ENCODE measurements at places on chromosomes 12 and 14. TPM values are rescaled to one million over a fixed set of nuclear protein-coding genes. Genes with fewer than 3 reads are reported as not detected.

The DDX23 gene
- 144 TPM for total RNA-seq

- no peak overlapping the region for H3K27ac ChIP-seq
- H3K4me3 ChIP-seq, result no peak overlapping the region
- no peaks in the 10 kb centered on the region for H3K4me1 ChIP-seq
- H3K27me3 ChIP-seq, result no peaks in the 10 kb centered on the region
- H3K36me3 ChIP-seq, result no peaks in the 10 kb centered on the region
- DNase-seq, result no peak
These were observed 51.3 kb downstream of the RMST start for GRCh38 chr12:97513950-97514349.

DNA sequence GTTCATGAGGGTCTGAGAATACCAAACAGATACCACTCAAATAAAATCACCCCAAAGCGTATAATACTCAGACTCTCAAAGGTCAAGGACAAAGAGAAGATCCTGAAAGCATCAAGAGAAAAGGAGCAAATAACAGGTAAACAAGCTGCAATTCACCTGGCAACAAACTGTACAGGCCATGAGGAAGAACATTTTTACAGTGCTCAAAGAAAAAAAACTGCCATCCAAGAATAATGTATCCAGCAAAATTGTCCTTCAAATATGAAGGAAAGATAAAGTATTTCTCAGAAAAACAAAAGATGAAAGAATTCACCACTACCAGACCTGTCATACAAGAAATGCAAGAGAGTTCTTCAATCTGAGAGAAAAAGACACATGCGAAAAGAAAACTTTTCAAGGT lies 206.4 kb downstream of the PTPRO start:
- no peaks in the 10 kb centered on the region for H3K36me3 ChIP-seq
- peaks cover 3% of the 10 kb centered on the region for H3K4me1 ChIP-seq
- no peak overlapping the region for H3K27ac ChIP-seq

DNA sequence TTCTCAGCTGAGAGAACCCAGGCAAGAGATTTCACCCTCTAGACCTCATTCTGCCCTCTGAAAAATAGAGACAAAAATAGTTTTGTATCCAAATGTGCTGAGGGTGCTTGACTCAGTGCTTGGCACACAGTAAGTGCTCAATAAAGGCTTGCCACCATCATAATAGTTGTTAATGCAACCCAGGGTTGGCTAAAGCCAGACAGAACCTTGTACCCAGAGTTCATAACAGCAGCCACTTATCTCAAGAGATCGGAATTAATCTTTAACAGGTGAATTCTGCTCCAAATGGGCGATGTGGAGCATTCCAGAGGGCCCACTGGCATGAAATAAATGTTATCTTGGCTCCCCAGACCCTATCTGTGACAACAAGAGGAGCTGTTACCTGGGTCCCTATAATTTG lies 2.9 kb downstream of the TRPV4 start:
- H3K4me3 ChIP-seq, result no peak overlapping the region
- H3K36me3 ChIP-seq, result no peaks in the 10 kb centered on the region
- H3K27me3 ChIP-seq, result peaks cover 27% of the 10 kb centered on the region
- DNase-seq, result no peak

DNA sequence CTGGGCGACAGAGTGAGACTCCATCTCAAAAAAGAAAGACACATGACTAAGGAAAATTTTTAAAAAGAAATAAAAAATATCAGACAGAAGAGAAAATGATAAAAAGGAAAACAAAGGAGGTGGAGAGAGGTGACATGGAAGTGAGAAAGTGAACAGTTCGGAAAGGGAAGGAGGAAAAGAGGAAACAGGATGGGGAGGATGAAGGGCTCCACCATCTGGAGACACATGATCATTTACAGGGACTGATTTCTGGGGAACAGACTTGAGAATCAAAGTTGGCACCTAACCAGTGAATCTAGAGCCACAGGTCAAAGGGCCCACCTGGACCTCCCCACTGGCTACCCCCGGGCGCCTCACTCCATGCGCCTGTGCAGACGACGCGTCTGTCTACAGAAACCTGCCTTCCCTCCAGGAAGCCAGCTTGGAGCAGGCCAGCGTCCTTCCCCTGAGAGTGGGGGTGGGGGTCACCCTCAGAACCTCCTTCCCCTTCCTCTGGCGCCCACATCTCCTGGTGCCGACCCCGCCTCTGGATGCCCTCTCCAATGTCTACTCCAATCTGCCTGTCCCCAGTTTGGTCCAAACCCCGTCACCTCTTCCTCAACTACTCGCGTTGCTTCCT lies 60.5 kb downstream of the AMN start:
- H3K4me3 ChIP-seq, result no peak overlapping the region
- H3K4me1 ChIP-seq, result no peaks in the 10 kb centered on the region
- DNase-seq, result no peak
- H3K27me3 ChIP-seq, result no peaks in the 10 kb centered on the region

The ASIC1 gene
- total RNA-seq, result 10.1 TPM

GRCh38 chr12:80325167-80325959 lies 118.7 kb upstream of the PTPRQ start:
- no peaks in the 10 kb centered on the region for H3K36me3 ChIP-seq
- no peaks in the 10 kb centered on the region for H3K4me1 ChIP-seq
- no peak overlapping the region for H3K27ac ChIP-seq
- no peaks in the 10 kb centered on the region for H3K27me3 ChIP-seq

DNA sequence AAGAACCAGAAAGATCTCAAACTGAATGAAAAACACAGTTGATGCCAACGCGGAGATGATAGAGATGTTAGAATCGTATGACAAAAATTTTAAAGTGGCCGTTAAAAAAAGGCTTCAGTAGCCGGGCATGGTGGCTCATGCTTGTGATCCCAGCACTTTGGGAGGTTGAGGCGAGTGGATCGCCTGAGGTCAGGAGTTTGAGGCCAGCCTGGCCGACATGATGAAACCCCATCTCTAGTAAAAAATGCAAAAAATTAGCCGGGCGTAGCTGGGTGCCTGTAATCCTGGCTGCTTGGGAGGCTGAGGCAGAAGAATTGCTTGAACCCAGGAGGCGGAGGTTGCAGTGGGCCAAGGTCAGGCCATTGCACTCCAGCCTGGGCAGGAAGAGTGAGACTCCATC lies 5.4 kb upstream of the ACVRL1 start:
- no peak overlapping the region for H3K4me3 ChIP-seq
- H3K4me1 ChIP-seq, result no peaks in the 10 kb centered on the region
- H3K36me3 ChIP-seq, result no peaks in the 10 kb centered on the region
- H3K27ac ChIP-seq, result no peak overlapping the region

The AKAP6 gene
- total RNA-seq, result 0.62 TPM

The DYNLL1 gene
- total RNA-seq, result 257 TPM

GRCh38 chr14:67377916-67378315 lies 17.8 kb downstream of the EIF2S1 start:
- no peak overlapping the region for H3K4me3 ChIP-seq
- no peak for DNase-seq
- H3K27ac ChIP-seq, result no peak overlapping the region

DNA sequence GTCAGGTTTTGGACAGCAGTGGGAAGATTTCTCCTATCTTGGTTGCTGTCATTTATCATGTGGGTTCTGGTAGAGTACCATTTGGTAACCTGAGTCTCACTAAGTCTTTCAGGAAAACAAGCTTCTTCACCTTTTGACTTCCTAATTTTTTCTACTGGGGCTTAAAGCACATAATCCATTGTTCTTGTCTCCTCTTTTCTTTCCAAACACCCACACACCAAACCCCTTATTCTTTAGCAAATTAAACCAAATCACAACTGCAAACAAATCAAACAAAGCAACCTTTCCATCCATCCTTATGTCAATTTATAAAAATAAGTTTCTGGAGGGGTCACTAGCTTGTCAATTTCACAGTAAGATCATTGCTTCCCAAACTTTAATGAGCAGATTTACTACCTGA lies 84.1 kb downstream of the ATP23 start:
- H3K4me3 ChIP-seq, result no peak overlapping the region
- H3K36me3 ChIP-seq, result no peaks in the 10 kb centered on the region
- DNase-seq, result no peak
- H3K27ac ChIP-seq, result no peak overlapping the region

The PHLDA1 gene
- total RNA-seq, result 3.8 TPM

The CACNA2D4 gene
- 12.9 TPM for total RNA-seq

- H3K36me3 ChIP-seq, result peaks cover 88% of the 10 kb centered on the region
- no peaks in the 10 kb centered on the region for H3K27me3 ChIP-seq
- DNase-seq, result peak; percentile 61
- peak overlapping the region; percentile 100 for H3K27ac ChIP-seq
These were observed 2.6 kb downstream of the GPR68 start for GRCh38 chr14:91241863-91242262.

The SIRT4 gene
- total RNA-seq, result 0.94 TPM

DNA sequence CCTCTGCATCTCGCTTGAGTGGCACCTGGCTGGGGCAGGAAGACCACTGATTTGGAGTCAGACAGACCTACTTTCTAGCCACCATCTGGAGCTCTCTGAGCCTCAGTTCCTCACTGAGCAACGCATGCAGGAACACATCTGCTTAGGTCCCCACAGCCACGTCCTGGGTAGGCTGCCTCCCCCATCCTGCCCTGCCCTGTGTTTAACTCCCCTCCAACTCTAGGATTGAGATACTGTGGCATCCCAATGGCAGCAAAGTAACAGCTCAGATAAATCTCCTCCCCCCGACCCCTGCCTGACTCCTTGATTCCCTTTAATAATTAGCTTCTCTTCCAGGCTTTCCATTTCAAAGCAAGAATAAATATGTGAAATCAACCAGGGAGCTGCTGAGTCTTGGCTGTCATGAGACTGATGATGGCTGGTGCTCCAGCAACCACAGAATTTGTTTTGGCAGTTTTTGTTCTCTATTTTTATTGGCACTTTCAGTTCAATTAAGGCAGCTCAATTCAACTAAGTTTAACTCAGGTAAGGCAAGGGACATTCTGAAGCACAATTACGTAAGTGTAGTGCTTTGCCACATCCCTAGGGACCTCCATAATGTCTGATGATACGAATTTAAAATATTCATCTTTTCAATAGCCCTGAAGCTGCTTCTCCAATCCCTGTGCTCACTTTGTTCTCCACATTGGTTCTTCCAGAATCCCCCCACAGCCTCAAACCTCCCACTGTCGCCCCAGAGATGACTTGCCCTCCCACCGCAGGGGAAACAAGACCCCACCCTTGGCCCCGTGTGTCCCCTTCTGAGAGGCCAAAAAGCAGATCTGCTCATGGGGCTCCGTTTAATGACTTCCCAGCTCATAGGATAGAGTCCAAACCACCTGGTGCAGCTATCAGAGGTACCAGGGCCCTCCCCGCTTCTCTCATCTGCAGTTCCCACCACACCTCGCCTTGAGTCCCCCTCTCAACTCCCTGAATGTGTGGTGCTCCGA lies 58.2 kb downstream of the ESR2 start:
- H3K27me3 ChIP-seq, result peaks cover 2% of the 10 kb centered on the region
- H3K4me3 ChIP-seq, result no peak overlapping the region

The RPS6KL1 gene
- total RNA-seq, result 4.5 TPM

DNA sequence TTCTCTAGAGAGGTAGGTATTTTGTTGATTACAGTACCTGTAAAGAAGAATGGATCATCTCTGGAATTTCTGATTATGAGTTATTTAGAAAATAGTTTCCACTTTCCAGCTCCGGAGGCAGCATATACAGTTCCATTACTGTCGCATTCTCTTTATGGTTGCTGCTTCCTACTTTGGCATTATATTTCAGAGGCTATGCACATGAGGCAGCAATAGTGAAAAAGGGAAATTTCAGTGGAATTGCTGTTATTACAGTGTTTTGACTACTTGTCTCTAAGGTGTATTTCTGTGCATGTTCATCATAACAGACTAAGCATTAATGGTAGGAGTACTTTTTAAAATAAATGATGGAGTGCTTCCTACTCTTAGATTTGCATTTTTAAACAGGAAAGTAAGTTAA lies 10.2 kb downstream of the GNG2 start:
- DNase-seq, result no peak
- H3K27ac ChIP-seq, result no peak overlapping the region
- no peaks in the 10 kb centered on the region for H3K27me3 ChIP-seq

The AKAP3 gene
- 2.5 TPM for total RNA-seq

- H3K36me3 ChIP-seq, result peaks cover 55% of the 10 kb centered on the region
- no peaks in the 10 kb centered on the region for H3K27me3 ChIP-seq
- no peak overlapping the region for H3K4me3 ChIP-seq
- no peak for DNase-seq
These were observed 45.8 kb downstream of the GNS start for GRCh38 chr12:64713376-64713775.

The ZC2HC1C gene
- 3.1 TPM for total RNA-seq

GRCh38 chr14:75960231-75960630 lies 21.6 kb downstream of the TGFB3 start:
- no peaks in the 10 kb centered on the region for H3K36me3 ChIP-seq
- DNase-seq, result no peak
- H3K4me1 ChIP-seq, result no peaks in the 10 kb centered on the region
- no peak overlapping the region for H3K27ac ChIP-seq

GRCh38 chr14:94396628-94397225 lies 8.3 kb upstream of the SERPINA1 start:
- peaks cover 36% of the 10 kb centered on the region for H3K4me1 ChIP-seq
- no peak for DNase-seq
- no peak overlapping the region for H3K4me3 ChIP-seq
- no peaks in the 10 kb centered on the region for H3K27me3 ChIP-seq
- H3K36me3 ChIP-seq, result no peaks in the 10 kb centered on the region

GRCh38 chr12:125329239-125330102 lies 264.2 kb downstream of the AACS start:
- H3K27me3 ChIP-seq, result peaks cover 21% of the 10 kb centered on the region
- H3K4me3 ChIP-seq, result no peak overlapping the region
- DNase-seq, result no peak

DNA sequence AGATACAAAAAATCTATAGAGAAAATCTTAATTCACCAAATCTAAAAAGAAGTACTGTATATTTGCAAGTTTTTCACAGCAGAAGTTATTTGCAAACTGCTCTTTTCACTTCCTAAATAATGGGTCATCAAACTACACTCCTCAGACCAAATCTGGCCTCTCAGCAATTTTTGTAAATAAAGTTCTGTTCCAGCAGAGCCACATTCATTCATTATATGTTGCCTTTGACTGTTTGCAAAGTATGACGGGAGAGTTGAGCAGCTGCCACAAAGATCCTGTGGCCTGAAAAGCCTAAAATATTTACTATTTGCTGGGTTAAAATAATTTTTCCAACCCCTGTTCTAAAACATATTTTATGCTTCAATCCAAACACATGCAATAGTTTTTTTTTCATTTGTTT lies 1222.3 kb upstream of the SEL1L start:
- no peaks in the 10 kb centered on the region for H3K36me3 ChIP-seq
- H3K4me1 ChIP-seq, result no peaks in the 10 kb centered on the region
- no peak for DNase-seq
- no peak overlapping the region for H3K27ac ChIP-seq

- H3K4me3 ChIP-seq, result no peak overlapping the region
- H3K4me1 ChIP-seq, result no peaks in the 10 kb centered on the region
- H3K27me3 ChIP-seq, result no peaks in the 10 kb centered on the region
- no peak overlapping the region for H3K27ac ChIP-seq
These were observed 14.9 kb upstream of the POLR3B start for GRCh38 chr12:106342397-106343213.

GRCh38 chr14:22796087-22796707 lies 19.0 kb downstream of the SLC7A7 start:
- H3K36me3 ChIP-seq, result no peaks in the 10 kb centered on the region
- no peak overlapping the region for H3K27ac ChIP-seq
- peaks cover 18% of the 10 kb centered on the region for H3K27me3 ChIP-seq
- no peak for DNase-seq
- no peaks in the 10 kb centered on the region for H3K4me1 ChIP-seq
